ENCODE measurements at places on chromosomes 6 and 20.

DNA sequence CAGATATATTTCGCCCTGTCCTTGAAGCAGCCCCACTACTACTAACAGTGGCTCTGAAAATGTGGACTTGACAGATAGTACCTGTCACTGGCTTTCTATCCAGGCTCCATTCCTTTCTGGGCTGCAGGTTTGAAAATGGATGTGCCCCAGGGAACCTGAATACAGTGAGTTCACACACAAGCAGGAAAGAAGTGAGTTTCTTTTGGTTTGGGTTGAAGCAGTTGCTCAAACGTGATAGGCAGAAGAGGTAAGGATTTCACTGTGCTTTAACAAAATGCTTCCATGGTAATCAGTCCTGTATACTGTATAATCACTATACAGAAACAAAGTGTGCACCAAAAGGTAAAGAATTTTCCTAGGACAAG is 382.9 kb downstream of the PRKN start:
- DNase-seq: no peak

GRCh38 chr6:144075187-144075586 is 20.2 kb downstream of the SF3B5 start:
- DNase-seq: no peak

DNA sequence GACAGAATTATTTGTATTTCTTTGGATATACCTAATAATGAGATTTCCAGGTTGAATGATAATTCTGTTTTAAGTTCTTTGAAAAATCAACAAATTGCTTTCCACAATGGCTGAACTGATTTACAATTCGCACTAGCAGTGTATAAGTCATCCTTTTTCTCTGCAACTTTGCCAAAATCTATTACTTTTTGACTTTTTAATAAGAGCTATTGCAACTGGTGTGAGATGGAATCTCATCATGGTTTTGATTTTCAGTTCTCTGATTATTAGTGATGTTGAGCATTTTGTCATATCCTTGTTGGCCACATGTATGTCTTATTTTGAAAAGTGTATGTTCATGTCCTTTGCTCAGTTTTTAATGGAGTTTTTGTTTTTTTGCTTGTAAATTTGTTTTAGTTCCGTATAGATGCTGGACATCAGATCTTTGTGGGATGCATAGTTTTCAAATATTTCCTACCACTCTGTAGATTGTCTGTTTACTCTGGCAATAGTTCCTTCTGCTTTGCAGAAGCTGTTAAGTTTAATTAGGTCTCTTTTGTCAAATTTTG is 409.8 kb upstream of the CITED2 start:
- no peak for DNase-seq

GRCh38 chr20:39571171-39571570 is 609.0 kb downstream of the DHX35 start:
- DNase-seq: no peak

GRCh38 chr6:56833873-56834272 is 121.0 kb upstream of the BEND6 start:
- DNase-seq: no peak

GRCh38 chr6:75201901-75202672 is 3.8 kb downstream of the COL12A1 start:
- DNase-seq: no peak

DNA sequence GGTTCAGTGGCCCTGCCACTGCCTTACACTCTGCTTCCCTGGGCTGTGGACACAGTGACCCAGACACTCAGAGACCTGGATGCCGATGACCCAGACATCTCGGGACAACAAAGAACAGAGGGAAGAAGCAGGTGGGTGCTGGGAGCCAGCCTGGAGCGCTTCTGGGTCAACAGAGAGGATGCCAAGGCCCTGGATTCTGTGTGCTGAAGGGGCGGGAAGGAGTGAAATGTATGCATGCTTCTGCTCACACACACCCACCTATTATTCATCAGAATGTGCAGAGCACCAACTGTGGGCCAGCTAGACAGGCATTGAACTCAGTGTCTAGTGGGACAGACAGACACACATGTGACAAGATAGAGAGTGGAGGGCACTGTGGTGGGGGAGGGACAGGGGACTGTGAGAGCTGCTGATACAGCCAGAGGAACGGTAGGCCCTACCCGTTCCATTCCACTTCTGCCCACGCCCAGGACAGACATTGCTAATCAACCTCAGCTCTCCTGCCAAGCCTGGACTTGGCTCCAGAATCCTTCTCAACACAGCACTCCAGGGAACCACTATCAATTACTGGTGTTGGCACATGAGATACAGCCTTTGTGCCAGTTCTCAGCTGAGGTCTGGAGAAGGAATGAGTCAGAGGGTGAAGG is 20.2 kb downstream of the KCNK15 start:
- DNase-seq: no peak

- no peak for DNase-seq
Observed at GRCh38 chr6:16305246-16305725, 66.9 kb downstream of the GMPR start.

GRCh38 chr6:43917878-43918382 is 147.9 kb downstream of the VEGFA start:
- no peak for DNase-seq

GRCh38 chr6:134909701-134910592 is 40.0 kb downstream of the ALDH8A1 start:
- DNase-seq: no peak

GRCh38 chr6:69863766-69864165 is 2.6 kb upstream of the COL19A1 start:
- DNase-seq: no peak

DNA sequence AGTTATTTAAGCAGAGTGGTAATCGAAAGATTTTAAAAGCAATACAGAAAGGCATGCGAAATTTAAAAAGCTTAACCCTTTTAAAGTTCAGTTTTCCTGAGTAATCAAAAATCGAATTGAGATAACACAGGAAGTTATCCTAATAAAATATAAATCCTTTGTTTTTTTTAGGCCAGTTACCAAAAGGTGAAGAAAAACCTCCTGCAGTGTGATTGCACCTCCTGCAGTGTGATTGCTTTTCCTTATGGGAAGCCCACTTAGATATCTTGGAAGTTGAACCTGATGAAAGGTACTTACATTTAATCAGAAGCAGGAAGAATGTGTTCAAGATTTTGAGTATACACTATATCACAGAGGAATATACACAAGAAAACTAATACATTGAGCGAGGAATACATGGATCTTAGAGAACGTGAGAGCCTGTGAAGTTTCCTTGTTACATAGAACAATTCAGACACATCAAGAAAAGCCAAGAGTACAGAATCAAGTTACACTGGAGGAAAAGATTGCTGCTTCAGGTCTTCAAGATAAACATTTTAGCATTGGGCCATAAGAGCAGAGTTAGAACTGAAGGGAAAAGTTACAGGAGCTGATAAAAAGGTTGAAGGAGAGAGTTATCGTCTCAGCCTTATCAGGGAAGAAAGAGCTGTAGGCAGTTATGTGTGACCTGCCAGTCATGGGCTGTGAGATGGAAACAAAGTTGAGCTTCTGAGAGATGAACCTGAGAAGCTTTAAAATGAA is 7.7 kb upstream of the TMEM181 start:
- DNase-seq: no peak

GRCh38 chr6:34102099-34102656 is 43.7 kb downstream of the GRM4 start:
- DNase-seq: no peak

DNA sequence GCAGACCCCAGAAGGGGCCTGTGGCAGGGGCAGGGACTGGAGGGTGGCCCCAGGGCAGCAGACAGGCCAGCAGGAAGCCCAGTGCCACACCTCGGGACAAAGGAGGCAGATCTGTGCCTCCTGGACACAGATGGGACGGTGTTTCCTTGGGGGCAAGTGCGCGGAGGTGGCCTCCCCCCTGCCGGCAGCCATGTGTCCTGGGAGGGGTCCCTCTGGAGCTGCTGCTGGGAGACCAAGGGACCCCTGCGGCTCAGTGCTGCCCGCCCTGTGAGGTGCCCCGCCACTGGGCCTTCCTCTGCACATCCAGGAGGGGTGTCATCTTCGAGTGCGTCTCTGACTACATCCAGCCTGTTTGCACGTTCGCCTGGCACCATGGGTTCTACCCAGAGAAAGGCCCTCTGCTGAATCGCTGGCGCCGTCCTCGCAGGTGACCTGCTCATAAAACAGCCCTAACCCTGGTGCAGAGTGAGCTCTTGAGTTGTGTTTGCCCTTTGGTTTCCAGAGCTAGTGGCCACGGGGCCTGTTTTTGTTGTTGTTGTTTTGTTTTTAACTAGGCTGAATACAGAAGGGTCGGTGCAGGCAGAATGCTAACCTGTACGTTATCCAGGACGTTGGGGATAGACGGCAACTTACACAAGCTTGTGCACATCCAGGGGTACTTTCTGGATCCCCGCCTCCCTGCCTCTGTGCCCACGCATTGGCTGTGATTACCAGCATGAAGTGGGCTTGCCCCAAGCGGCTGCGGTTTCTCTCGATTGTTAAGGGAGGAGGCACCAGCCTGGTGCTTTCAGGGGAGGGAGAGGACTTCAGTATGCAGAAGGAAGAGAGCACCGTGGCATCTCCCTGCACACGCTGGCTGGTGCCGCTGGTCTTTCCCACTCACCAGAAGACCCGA is 1.3 kb upstream of the KCNQ2 start:
- DNase-seq: no peak

GRCh38 chr6:115001731-115002350 is 659.0 kb upstream of the HS3ST5 start:
- no peak for DNase-seq

DNA sequence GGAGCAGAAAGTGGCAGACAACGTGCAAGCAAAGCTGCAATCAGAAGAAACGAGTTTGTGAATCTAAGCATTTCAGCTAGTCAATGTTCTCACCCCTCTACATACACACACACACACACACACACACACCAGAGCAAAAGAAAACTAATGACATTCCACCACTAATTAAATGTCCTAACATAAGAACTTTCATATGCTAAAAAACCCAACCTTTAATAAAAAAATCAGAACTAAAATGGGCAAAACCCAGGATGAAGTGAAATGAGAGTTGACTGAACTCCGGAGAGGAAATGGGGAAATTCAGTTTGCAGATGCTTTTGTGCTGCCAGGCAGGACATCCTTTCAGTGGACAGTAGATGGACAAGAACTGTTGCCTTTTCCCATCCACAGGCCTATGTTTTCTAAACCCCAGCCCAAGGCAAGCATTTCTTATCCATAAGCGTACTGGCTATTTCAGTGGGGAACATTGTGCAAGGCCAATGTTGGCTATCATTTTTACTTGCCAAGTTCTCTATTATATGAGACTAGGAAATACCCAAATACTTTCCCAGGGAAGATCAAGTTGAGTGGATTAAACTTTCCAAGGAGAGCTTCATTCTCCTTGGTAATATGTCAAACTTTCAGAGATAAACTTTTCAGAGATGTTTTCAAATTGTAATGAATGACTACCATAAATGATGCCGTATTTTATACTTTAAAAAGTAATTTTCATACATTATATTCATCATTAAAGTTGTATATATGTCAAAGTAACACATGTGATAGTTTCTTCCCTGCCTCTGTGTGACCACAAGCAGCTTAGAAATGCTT is 27.3 kb downstream of the RIN2 start:
- no peak for DNase-seq

DNA sequence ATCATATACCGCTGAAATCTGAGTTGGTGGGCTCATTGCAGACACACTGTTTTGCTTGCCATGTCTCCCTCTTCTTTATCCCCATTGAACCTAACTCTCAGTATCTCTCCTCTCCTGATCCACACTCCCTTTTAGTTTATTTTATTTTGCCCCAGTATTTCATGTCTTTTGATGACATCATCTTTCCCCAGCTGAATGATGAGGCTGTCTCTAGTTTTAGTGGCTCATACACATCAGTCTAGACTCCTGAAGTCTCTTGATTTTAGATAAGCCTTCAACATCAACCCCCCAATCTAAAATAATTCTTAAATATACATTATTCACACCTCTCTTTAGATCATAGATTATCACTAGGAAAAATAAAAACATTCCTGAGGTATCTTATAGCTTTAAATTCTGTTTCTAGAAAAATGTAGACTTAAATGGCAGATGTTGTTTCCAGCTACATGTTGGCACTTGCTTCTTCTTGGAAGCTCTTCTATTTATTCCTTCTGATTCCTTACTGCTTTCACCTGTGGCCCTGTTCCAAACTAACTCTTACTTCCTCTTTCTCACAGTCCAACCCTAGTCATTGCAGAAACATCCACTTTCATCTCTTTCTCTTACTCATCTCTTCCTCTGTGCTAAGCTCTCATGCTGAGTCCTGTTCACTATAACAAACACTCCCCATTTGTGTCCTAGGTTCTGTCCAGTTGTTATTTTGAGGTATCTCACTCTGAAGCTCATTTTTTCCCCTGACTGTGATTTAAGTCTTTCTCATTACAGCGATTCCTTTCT is 191.9 kb upstream of the SLC35B3 start:
- DNase-seq: no peak

- DNase-seq: no peak
Observed at GRCh38 chr20:43460830-43461200, 3.1 kb downstream of the SRSF6 start.

- DNase-seq: no peak
Observed at GRCh38 chr6:42010185-42010891, 40.0 kb upstream of the TAF8 start.

DNA sequence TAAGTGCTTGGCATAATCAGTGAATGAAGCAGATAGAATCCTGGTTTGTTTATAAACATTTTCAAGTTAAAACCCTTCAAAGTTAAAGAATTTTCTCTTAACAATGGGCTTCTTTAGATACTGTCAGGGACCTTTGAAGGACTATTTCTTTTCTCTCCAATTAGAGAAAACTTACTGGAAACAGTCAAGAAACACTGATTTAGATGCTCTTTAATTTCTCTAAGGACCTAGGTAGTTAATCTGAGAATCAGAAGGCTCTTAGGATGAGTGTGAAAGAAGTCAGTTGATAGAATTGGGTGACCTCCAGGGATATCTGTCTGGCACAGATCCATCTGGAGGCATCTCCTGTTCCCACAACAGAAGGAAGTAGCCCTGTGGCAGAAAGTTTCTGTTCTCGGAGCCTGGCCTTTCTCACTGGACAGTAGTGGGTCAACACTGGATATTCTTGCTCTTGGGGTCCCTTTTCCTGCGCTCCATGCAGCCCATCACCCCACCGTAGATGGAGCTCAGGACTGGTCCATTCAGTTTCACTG is 22.5 kb downstream of the KIAA0408 start:
- no peak for DNase-seq
